ENCODE measurements at places on chromosomes 13 and 19.
A peak's percentile ranks its signal among the peaks of the same experiment; 100 is the strongest.

DNA sequence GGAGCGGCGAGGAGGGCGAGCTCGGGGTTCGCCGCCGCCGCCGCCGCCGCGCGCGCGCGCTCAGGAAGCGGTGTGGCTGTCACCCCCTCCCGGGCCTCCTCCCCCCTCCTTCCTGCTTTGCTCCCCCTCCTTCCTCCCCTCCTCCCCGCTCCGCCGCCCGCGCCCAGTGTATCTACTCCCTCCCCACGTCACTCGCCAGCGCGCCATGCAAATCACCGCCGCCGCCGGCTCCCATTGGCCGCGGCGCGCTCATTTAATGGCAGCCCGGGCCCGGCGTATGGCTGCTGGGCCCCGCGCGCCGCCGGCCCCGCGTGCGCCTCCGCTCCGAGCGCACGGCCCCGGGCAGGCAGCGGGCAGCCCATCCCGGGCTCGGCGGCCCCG, 335 bp upstream of the SOX1 start:
- DNase-seq: peak; percentile 53

GRCh38 chr13:73189362-73189761, 130.6 kb downstream of the KLF5 start:
- DNase-seq: no peak

DNA sequence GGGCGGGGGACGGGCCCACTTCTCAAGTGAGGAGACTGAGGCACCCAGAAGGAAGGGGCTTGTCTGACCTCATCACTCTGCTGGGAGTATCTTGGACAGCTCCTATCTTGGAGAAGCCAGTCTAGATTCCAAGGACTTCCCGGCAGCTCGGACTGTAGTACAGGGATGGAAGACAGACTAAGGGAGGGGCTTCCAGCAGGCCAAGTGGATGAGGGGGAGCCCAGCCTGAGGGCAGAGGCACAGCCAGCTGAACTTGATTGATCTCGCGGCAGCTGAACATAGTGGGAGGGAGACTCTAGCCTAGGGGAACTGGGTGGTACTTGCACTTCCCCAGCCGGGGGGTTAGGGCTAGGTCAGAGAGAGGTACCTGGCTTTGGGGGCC, 711 bp downstream of the CILP2 start:
- no peak for DNase-seq

DNA sequence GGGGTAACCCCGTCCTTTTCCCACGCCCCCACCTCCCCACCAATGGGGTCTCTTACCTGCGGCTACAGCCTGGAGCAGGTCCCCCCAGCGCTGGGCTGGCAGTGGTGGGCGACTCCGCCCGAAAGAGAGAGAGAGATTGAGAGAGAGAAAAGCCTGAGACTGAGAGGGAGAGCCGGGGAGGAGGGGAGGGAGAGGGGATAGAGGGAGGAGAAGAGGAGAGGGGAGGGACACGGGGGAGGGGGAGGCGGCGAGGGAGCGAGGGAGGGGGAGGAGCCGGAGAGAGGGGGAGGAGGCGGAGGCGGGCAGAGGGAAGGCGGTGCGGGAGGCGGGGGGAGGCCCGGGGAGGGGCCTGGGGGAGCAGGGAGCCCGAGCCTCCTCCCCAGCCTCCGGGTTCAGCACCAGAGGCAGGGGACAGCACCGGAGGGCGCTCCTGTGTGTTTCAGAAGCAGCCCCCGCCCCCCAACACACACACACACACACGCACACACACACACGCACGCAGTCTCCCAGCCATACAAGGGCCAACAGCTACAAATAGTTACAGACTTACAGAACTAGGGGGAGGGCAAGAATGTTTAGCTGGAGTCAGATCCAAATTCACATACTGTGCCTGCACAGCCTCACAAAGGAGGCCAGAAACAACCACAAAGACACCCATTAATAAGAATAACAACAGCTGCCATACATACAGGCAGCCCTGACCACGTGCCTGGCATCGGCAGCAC, at the start of gene SLC8A2:
Gene SLC8A2, minus strand, starts transcription at position 161 of the 725 bp plus-strand sequence. CDS start 5,490 bp downstream, outside the sequence.
- DNase-seq: peak; percentile 62

DNA sequence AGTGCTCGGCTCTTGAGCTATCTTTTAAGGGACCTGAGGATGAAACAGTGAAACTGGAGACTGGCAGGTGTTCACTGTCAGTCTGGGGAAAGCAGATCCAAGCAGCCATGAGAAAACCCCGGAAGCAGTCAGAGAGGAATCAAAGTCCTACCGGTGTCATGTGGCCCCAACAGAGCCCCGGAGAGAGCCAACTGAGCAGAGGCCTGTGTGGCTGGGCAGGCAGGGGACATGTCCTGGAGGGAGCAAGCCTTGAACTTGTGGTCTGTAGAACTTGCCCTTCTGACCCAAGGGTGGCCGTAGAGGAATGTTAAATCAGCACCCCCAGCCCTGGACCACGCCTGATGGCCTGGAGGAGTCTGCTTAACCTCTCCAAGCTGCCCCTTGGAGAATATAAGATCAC, 113.7 kb upstream of the ZNF507 start:
- no peak for DNase-seq

- no peak for DNase-seq
Observed at GRCh38 chr19:2026770-2027169, 11.3 kb upstream of the BTBD2 start.
